ENCODE measurements at places on chromosomes 7 and 10.

- DNase-seq, result no peak
These were observed 313.8 kb upstream of the ADARB2 start for GRCh38 chr10:2051108-2051507.

DNA sequence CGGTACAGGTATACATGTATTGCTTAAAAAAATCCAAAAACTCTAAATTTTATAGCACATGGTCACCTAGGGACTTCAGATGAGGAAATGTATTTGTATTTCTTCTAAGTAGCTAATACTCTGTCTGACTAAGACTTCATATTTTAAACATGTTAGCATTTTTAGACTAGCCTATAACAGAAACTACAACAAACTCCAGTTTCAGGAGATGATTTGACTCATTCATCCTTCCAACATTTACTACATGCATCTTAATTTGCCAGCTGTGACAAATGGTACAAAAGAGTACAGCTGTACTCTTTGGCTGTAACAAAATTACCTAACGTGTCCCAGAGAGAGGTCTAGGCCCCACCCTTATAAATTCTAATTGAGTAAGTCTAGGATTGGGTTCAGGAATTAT, 22.2 kb downstream of the TMEM209 start:
- DNase-seq, result no peak

GRCh38 chr7:97313900-97314299, 196.4 kb downstream of the SDHAF3 start:
- DNase-seq, result no peak

DNA sequence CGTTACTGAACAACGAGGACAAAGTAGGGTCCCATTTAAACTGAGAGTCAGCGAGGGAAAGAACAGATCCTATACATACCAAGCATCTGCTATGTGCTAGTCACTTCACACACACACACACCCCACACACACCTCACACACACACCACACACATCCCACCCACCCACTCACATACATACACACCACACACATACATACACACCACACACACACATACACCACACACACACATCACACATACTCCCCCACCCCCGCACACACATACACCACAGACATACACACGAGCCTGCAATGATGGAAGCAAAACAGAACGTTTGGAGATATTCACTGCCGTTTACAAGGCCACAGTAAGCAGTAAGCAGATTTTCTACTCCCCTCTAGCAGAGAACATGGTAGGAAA, 607 bp upstream of the GRB10 start:
- DNase-seq, result no peak

DNA sequence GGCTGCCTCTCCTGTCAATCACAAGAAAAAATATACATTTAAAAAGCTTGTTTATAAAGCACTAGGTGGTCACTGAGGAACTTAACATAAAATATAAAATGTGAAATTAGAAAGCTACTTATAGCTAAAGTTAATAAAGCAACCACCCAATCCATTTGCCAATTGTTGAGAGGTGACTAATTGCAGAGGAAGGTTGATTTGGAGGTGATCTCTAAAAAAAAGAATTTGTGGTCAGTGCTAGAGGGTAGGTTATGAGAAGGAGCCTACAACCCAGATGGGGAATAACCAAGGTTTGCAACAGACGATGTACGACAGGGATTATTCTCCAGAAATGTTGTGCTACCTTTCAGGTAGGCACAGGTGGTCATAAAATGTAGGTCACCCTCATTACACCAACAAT, 444.2 kb upstream of the C7orf33 start:
- DNase-seq, result no peak

GRCh38 chr10:4780782-4781181, 45.2 kb upstream of the AKR1E2 start:
- no peak for DNase-seq

DNA sequence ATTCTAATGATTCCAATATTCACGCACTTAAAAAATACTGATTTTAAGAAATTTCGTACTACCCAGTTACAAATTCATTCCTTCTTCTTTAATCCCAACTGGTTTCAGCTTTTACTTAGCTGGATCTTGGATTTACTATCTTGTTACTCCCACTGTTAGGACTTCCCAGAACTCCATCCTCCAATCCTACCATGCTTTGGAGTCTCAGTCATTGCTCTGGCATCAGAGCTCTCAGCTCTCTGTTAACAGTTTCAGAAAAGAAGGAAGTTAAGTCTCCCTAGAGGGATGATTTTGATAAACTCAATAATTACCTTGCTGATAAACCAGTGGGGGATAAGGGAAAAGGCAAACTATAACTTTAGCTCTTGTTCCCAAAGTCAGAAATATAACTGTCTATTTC, 9.5 kb downstream of the PPA1 start:
- no peak for DNase-seq

- DNase-seq, result peak; percentile 81
These were observed 101.1 kb upstream of the ABCB5 start for GRCh38 chr7:20514364-20514763.

GRCh38 chr10:22803261-22803885, 89.0 kb upstream of the PIP4K2A start:
- no peak for DNase-seq

DNA sequence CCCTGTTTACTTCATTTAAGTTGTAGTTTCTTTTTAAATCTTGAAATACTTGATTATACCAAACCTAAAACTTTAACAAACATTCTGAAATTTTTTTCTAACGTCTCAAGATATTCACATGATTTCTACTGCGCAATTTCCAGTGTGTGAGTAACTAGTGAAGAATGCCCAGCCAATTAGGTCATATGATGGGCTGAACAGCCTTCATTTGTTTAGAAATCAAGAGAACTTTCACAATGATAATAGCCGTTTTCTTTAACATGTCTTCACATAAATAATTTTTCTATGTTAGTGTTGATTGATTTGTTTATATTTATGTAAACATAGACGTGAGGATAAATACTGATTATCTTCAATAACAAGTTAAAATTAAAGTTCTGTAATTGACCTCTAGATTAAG, 21.8 kb downstream of the STAM start:
- no peak for DNase-seq

DNA sequence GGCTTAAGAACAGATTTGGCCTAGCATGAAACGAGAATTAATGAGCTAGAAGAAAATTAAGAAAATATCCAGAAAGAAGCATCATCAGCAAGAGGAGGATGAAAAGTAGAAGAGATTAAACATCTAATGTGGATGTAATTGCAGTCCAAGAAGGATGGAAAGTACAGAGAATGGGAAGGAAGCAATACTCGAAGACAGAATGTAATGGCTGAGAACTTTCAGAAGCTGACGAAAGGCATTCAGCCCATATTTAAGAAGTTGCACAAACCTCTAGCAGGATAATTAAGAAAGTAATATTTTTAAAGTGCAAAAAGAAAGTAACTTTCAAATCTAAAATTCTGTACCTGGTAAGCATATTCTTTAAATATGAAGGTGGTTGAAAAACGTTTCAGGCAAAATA, 60.7 kb downstream of the TRIM24 start:
- DNase-seq, result no peak

DNA sequence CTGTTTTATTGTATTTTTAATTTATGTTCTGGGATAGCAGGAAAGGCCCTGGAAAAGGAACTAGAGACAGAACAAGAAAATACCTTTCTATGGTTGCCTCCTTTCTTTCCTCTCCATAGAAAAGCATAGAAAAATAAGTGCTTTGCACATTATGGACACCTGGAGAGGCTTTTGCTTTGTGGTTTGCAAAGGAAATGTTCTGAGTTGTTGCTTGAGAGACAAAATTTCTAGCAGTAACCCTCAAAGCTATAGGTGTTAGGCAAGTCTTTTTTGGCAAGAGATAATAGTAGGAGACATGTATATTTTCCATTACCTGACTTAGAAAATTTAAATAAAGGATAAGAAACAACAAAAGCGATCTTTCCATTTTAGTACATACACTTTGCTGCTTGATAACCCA, 378.6 kb upstream of the PRKCQ start:
- no peak for DNase-seq

DNA sequence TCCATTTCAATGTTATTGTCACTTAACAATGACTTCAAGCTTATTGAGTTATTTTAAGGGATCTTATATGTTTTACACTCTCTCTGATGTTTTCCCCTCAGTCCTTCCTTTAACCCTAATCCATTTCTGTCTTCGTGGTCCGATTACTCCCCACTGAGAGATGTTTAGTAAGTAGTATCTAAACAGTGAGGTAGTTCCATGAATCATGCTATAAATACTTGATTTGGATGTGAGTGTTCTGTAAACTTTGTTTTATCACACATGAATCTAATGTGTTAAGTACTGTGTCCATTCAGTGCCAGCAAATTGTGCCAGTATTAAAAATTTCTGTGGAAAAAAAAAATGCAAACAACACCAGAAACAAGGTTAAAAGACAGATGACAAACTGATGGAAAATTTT, 18.6 kb downstream of the RPP30 start:
- DNase-seq, result no peak

DNA sequence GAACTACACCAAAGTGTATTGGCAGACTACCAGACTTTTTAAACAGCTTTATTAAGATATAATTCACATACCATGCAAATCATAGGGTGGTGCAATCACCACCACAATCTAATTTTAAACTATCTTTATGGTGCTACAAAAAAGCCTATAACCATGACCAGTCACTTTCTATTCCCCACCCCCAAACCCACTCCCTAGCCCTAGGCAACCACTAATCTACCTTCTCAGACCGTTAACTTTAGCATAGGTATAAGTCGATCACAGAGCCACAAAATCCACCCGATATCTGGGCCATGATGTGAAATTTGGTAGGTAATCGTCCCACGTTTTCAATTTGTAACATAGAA, 536 bp upstream of the POM121 start:
- DNase-seq, result no peak

DNA sequence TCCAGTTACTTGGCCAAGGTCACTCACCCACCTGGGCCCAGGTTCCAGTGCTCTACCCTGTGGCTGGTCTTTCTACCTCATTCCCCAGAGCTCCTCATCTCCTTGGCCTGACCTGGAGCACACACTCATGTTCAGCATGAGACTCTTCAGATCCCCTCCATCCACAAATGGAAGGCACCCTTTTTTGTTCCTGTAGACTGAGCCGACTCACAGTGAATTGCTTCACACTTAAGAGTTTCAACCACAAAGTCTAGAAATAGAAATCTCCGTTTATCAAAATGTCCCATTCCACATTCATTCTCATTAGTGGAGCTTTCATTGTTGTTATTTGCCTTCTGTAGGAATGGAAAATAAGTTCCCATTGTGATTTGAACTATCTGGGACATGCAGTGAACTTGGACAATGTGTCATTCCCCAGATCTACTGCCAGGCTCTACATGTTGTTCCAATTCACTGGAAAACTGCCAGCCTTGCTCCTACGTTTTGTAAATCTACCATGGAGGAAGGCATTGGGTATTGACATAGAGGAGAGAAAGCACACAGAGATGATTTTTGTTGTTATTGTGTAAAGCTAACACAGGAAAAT, 125.3 kb upstream of the CELF2 start:
- DNase-seq, result no peak

DNA sequence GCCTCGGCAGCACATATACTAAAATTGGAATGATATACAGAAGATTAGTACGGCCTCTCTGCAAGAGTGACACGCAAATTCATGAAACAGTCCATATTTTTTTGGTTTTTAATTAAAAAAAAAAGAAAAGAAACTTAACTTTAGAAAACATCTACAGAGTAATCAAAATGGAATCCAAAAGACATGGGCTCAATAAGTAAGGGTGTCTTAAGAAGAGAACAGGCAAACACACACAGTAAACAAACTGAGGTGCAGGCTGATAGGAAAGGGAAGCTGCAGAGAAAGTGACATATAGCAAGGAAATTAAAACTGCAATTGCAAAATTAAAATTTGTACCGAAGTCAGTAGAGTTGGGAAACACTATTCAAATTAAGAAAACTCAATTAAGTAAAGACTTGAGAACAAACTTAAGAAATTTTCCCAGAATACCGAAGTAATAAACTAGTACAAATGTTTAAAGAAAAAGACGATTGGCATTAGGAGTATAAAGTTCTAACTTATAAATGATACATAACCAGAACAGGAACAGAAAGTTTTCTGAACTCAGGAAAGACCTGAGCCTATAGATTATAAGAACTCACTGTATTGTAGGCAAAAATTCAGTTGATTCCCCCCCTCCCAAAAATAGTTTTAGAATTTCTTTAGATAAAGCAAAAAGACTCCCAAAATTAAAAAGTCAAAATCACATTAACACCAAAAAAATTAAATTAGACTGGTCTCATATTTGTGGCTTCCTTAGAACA, 16.3 kb downstream of the MTPN start:
- no peak for DNase-seq

DNA sequence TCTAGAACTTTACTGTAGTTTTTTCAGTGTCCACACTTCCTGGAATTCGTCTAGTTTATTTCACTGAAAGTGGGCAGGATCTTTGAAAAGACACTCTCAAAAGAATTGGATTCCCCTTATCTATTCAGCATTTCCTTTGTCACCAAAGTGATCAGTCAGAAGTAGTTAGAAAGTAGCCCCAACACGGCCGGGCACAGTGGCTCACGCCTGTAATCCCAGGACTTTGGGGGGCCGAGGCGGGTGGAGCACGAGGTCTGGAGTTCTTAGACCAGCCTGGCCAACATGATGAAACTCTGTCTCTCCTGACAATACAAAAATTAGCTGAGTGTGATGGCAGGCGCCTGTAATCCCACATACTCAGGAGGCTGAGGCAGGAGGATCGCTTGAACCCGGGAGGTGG, 69.0 kb upstream of the KMT2C start:
- no peak for DNase-seq

GRCh38 chr10:123390332-123390731, 236.1 kb downstream of the BUB3 start:
- no peak for DNase-seq

DNA sequence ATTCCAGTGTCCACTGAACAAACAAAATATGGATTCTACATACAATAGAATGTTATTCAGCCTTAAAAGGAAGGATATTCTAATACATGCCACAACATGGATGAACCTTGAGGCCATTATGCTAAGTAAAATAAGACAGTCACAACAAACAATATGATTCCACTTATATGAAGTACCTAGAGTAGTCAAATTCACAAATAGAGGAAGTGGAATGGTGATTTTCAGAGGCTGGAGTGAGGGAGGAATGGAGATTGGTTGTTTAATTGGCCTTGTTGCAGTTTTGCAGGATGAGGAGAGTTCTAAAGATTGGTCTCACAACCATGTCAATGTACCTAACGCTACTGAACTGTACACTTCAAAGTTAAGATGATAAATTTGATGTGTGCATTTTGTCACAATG, 119.6 kb downstream of the CHN2 start:
- no peak for DNase-seq
